Bronchial epithelial cell (primary cell): ENCODE measurements at places on chromosomes 7 and 10.

DNA sequence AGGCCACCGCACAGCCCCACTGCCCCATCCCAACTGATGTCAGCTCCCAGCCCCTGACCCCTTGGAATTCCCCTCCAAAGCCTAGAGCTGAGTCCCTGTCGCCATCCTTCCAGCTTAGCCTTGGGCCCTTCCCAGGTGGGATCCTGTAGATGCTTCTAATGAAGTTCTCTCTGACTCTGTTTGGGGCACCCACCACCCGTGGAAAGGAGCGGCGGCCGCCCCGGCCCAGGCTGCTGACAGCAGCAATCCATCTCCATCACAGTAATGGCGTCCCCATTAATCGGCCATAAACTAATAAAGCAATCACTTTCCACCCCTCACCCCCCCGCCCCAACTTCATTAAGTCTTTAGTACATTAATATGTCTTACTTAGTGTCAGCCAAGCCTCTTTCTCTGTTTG lies 25.6 kb downstream of the KAZALD1 start:
- DNase-seq: no peak

- no peak for DNase-seq
These were observed 282.0 kb upstream of the ETV1 start for GRCh38 chr7:14271441-14271840.

DNA sequence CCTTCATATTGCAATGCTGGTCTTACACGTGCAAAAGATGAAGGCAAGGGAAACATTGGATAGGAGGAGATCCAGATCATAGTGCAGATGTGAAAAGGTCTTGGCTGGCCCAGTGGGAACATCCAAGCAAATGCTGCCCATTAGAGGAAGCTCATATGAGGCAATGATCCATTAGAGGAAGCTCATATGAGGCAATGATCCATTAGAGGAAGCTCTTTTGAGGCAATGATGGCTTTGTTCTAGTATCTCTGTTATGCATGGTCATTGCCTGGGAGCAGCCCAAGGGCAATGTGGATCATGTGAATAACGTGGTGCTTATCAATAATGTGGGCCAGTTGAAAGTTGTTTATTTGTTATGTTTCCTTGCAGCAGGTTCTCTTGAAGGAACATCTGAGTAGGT lies 37.8 kb downstream of the STEAP4 start:
- DNase-seq: no peak

DNA sequence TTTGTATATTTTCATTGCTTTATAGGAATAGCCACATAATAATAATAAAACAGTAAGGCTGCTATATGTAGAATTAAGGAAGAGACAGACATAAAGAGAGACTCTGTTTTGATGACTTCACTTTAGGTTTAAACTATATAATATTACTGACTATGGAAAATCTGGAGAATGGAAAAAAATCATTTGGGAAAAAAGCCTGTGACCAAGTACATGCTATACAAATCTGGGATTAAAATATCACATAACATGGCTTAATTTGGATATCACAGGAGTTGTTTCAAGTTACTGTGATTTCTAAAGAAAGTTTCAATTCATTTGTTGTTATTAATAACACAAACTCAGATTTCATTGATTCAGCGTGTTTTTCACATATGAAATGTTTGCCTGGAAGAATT lies 7.7 kb downstream of the PLCE1 start:
- DNase-seq: no peak
